ENCODE measurements at places on chromosomes 4 and X.

- DNase-seq = no peak
Measured at GRCh38 chr4:102683881-102684609, 76.7 kb downstream of the MANBA start.

- DNase-seq = no peak
Measured at GRCh38 chr4:108763226-108763593, 357 bp upstream of the ETNPPL start.

- DNase-seq = no peak
Measured at GRCh38 chr4:123488916-123489315, 92.3 kb downstream of the SPRY1 start.

GRCh38 chrX:39857780-39858179, 240.0 kb downstream of the BCOR start:
- peak; percentile 42 for DNase-seq

- DNase-seq = no peak
Measured at GRCh38 chrX:81259020-81259713, 57.3 kb downstream of the SH3BGRL start.

- DNase-seq = no peak
Measured at GRCh38 chr4:18056030-18056429, 34.5 kb upstream of the LCORL start.

- no peak for DNase-seq
Measured at GRCh38 chr4:98162696-98163095, 19.4 kb upstream of the STPG2 start.

- DNase-seq = no peak
Measured at GRCh38 chr4:92847026-92847425, 543.3 kb downstream of the GRID2 start.

- DNase-seq = peak; percentile 65
Measured at GRCh38 chr4:26873391-26874026, 12.9 kb downstream of the STIM2 start.

DNA sequence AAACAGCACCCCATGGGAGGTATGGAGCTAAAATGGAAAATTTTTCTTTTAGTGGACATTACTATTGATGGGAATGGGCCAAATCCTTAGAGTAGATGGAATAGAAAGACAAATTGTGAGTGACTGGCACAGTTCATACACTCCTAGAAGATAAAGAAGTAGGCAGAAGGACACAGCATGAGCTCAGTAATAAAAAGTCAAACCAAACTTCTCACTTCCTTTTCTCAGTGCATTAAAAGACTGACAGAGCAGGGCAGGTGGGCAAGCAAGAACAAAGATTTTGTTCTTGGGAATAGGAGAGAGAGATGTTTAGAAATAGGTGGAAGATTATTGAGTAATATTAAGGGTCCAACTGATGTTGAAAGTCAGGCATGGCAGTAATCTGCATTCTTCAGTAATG, 132.5 kb downstream of the ATP10D start:
- no peak for DNase-seq

- DNase-seq = no peak
Measured at GRCh38 chrX:24561121-24561520, 86.0 kb downstream of the PCYT1B start.

- DNase-seq = no peak
Measured at GRCh38 chrX:84865113-84865512, 138.6 kb upstream of the APOOL start.

DNA sequence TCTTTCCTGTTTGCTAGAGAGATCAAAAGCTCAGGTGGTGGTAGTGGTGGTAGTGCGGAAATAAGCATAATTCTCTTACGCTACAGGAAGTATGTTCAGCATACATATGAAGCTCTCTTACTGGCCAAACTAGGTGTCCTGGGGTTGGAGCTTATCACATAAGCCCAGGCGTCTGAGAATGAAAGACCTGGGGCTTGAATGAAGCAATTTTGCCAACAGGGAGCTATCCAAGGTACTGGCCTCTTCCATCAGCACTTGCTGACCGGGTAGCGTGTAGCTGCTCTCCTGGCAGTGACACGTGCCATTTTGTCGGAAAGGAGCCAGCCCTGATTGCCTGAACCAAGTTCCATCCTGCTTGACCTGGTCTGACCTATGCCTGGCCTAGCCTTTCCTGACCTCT, 65.9 kb upstream of the HPF1 start:
- DNase-seq = no peak

DNA sequence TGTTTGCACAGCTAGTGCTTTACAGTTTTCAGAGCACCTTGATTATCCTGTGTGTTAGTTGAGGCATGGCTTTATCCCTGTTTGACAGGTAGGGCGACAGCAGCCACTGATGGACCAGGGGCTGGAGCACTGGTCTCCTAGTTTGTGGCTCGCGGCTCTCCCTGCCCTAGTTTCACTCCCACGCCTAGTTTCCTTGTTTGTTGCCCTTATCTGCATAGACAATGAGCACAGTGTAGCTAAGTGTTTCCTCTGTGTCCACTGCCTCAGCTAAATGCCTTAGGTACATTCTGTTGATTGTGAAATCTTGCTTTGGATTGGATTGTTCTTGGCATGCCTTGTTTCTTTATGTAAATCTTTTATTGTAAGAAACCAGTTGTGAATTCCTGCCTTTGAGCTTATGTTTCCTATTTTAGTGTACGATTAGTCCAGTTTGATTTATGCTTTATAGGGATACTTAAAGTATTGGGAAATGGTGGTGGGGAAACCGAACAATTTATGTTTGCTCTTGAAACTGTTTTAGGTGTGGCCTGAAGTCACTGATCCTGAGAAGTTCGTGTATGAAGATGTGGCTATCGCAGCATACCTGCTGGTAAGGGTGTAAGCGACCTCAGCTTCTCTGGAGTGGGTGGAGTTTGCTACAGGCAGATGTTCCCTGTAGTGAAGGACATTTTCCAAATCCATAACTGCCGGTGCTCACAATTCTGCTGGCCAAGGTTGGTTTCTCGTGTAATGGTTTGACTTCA, 11.0 kb downstream of the TRMT44 start:
- no peak for DNase-seq

GRCh38 chr4:37068580-37068979, 176.0 kb upstream of the NWD2 start:
- DNase-seq = no peak

GRCh38 chrX:30653415-30654131, at the start of gene GK:
TSS of gene GK (plus strand) at chrX:30653423. CDS start at chrX:30653538, 115 bp downstream.
- DNase-seq = no peak

GRCh38 chr4:188015025-188015940, 19.7 kb downstream of the ZFP42 start:
- DNase-seq = no peak

DNA sequence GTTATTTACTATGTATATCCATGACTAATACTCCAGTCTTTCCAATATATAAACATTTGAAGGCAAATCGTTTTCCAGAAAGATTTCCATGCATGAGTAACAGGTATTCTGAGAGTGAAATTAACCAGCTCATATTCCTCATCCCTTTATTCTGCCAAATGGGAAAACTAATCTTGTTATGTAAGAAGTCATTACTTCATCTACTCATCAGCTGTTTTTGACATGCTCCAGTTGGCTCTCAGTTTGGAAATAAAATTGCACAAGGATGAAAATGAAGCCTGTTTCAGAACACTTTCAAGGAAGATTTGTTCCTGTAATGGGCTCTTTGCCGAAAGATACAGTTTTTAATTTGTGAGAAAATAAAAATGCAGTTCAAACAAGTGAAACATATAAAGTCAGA, 121.9 kb downstream of the KCTD8 start:
- DNase-seq = no peak

DNA sequence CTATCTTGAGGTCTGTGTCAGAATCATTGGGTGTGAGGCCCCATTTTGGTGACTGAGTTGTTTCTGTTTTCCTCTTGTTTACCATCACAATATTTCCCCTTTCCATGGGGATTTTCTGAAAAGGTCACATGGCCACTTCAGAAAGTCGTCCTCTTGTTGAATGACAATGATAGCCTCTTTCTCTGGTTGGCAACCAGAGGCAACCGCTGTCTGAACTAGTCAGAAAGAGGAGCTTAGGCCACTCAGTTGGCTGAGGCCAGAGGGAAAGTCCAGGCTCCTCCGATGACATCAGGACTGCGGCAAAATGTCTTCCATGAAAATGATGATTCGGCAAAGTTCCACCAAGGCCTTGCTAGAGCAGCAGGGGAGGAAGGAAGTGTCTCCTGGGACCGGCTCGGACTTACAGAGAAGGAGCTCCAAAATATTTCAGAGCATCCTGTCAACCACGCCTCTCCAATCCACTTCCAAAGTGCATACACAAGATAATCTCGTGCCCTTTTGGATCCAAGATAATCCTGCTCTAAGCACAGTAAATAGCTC, 19.1 kb upstream of the RBM47 start:
- DNase-seq = no peak

GRCh38 chr4:117376692-117377091, 291.3 kb upstream of the TRAM1L1 start:
- DNase-seq = no peak

DNA sequence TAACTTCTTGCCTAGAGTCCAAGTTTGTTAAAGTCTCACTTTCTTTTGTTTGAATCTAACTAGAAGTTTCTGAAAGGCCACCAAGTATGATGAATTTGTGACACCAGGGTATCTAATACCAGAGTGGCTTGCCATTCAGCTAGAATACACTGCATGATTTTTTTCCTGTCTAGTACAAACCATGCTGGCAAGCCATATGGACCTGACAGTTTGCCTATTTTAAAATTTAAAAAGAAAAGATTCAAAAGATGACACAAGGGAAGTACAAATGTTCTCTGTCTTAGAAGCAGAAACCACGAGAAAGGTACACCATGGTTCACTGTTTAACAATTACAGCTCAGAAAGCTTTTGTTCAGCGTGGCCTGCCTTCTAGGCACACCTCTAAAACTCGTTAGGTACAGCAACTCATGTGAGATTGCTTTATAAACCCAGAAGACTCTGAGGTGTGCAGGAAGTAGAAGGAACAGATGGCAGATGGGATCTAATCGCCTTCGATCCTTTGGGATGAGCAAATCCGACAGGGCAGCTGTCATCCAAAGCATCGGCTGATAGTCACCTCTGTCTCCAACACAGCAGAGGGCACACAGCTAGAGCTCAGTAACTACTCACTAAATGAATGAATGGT, 35.4 kb upstream of the CENPU start:
- no peak for DNase-seq

DNA sequence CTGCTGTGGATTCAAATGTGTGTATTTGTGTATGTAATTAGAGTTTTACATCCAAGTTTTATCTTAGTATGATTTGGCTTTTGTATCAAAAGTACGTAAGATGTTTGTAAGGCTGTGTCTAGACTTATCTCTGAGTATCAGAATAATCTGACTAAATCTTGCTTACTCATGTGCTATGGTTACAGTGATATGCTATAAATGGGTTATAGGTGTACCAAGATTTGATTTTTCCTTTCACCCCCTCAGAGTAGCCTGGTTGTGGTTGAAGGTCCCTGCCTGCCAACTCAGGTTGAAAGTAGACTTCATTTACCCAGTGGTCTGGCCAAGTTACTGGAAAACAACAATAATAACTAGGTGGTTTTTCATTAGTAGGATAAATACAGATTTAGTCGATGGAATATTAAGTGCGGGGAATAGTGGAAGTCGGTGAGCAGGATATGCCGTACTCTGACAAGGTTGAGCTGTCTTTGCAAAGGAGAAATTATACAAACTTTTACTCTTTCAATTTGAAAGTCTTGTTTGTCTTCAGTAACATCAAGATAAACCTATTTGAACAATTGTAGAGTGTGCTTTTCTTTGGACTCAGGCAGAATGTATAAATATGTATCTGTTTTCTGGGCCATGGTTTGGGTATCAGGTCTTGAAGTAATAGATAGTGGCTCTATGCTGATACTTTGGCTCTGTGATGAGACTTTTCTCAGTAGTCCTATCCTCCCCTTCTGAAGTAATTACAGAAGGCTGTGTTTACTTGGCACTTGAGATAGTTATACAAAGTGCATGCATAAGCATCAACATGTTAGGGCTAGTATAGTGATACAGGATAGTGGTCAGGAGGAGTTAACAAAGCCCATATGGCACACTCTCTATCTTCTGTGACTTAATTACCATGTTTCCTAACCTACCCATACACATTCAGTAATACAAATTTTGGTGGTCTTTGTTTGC, 23.7 kb downstream of the BMP2K start:
- DNase-seq = no peak

DNA sequence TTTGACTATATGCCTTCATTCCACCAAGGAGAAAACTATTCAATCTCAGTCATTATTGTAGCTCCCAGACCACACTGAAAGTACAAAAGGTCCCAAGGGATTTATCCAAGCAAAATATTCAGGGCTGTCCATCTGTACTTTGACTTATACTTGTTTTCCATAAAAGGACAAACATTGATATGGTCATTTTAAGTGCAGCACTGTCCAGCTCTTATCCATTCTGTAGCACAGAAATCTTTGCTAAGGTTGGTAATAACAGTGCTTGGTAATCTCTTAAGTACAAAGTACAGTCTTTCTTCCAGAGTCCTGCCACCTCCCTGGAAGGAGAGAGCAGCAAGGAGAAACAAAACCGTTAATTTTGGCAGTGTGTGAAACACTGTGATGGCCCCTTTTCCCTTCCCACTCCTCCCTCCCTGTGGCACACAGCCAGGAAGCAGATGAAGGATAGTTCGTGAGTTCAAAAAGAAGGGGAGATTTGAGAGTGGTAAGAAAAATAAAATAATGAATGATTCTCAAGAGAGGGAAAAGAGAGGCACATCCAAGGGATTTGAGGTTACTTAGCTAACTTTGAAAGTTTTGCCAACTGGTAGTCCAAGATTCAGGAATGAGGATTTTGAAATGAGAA, 6.8 kb upstream of the CXCL2 start:
- DNase-seq = no peak

DNA sequence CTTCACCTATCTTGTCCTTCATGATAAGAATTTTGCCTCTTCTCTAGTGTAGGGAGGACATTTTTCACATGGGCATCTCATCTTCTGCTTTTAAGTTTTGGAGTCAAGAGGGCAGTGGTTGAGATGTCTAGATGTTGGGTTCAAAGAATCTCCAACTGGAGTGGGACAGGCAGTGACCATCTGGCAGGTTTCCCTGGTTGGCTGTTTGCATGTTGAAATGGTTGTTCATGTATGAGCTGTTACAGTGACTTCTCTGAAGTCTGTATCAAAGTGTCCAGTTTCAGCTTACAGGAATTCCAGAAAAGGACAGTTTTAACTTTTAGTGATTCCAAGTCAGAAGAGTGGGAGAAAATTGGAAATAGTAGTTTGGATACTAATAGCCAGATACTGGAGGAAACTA, 192.7 kb downstream of the EVC2 start:
- no peak for DNase-seq

DNA sequence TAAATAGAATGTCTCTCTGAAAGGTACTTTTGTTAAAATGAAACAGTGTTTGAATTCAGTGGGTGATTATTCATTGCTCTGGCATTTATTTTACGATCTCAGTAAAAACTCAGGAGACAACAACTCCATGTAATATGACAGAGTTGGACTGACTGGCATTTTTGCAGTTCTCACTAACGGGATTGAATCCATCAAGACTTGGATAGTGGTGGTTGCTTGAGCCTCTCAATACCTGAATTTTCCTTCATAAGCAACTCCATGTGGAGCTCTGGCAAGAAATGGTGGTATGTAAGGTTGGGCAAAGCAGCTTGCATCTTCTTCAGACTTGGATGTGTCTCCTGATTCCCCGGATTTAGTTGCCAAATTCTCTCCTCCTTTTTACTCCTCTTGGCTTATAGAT, 72.7 kb downstream of the FRMPD4 start:
- no peak for DNase-seq

GRCh38 chrX:152926279-152926678, 28.4 kb downstream of the ZNF185 start:
- peak; percentile 43 for DNase-seq

- DNase-seq = no peak
Measured at GRCh38 chrX:78199851-78200250, 60.4 kb upstream of the TAF9B start.

Measured in stimulated activated CD8-positive, alpha-beta memory T cell treated with anti-CD3 and anti-CD28 coated beads, Interleukin-15, amount 100 ng/mL, for 48 hours (primary cell).